ENCODE measurements at places on chromosomes 1 and 21.

DNA sequence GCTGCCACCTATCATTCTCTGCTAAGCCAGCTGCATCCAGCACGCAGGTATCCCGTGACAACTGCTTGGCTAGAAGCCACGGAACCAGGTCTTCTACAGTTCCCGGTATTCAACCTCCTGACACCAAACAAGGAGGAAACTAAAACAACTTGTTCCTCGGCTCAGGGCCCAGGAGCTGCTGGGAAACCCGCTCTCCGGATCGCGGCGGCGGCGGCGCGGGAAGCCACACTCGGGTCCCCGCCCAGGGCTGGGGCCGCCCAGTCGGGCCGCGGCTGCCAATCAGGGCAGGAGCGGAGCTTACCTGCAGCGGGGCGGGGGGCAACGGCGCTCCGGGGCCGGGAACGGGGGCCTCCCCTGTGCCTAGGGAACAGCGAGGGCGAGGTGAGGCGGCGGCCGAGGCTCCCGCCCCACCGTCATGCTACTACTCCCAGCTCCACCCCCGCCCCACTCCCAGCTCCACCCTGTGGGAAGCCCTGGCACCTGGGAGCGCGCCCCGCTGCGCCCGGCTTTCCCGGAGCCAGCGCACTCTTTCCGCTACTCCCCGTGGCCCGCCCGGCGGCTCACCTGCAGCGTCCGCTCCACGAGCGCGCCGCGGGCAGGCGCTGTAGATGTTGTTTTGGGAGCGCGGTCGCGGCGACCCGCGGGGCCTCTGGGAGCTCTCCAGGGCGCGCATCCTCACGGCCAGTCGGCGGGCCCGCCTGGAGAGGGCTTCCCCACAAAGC, 12.1 kb downstream of the IL24 start:
- no peak for DNase-seq

- DNase-seq, result no peak
Observed at GRCh38 chr1:220982686-220983085, 103.4 kb downstream of the HLX start.

DNA sequence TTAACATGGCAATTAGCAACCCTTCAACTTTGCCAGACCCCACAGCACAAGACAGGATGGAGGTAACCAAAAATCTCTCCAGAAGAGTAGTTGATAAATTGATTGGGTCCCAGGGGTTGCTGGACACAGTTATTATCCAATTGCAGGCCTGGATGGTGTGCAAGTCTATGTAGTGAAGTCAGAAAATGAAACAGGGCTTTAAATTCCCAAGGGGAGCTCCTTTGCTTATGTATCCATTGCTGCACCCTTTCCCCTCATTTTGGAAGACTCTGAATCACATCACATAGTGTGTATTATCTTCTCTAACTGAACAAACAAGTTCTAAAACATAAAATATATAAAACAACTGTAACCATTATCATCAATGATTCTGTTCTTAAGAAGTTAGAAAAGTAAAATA, 550.2 kb downstream of the LMO4 start:
- DNase-seq, result no peak

- DNase-seq, result no peak
Observed at GRCh38 chr21:29365661-29366265, 67.0 kb downstream of the BACH1 start.

GRCh38 chr1:207519505-207520399, 23.8 kb downstream of the CR1 start:
- no peak for DNase-seq

- peak; percentile 67 for DNase-seq
Observed at GRCh38 chr1:233326811-233327650, 493 bp upstream of the MAP3K21 start.

- DNase-seq, result no peak
Observed at GRCh38 chr1:228007801-228008341, 1.1 kb downstream of the WNT3A start.

DNA sequence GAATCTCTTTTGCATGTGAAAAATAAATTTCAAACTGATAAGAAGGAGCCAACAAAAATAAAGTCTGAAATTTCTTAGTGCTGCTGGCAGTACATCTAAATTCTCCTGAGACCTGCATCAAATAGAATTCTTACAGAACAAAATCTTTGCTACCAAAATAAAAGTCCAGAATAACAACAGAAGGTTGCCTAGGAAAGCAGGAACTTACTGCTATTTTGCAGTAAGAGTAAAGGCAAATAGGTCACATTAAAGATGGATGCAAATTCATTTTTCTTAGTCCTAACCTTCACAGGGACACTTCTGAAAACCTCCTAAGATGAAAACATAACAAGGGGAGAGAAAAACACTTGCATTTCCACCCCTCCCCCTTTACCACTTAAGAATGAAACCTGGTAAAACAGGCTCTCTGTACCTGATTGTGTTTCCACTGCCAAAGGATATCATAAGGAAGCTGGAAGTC, 59.0 kb downstream of the RUSC1 start:
- no peak for DNase-seq

DNA sequence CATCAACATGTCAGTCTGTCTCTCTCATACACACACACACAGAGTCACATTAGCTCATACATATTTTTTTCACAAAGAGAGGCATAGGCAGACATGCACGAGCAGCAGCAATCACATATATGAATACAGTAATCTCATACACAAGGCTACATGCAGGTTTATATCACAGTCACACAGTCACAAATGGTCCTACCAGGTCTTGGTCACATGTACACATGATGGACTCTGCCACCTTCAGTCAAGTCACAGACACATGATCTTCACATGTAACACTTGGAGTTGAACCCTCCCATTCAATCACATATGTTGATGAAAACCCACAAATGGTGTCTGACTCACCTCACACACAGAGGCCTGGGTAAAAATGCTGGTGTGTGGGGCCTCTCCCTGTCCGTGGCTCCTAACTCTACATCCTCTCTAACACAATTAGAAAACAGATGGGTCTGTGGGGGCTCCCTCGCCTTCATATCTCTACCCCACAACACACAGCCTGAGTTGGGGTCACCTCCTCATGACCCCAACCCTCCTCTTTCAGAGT, 27.9 kb downstream of the RIMS3 start:
- no peak for DNase-seq

- no peak for DNase-seq
Observed at GRCh38 chr1:160127381-160127780, 11.8 kb downstream of the ATP1A2 start.

DNA sequence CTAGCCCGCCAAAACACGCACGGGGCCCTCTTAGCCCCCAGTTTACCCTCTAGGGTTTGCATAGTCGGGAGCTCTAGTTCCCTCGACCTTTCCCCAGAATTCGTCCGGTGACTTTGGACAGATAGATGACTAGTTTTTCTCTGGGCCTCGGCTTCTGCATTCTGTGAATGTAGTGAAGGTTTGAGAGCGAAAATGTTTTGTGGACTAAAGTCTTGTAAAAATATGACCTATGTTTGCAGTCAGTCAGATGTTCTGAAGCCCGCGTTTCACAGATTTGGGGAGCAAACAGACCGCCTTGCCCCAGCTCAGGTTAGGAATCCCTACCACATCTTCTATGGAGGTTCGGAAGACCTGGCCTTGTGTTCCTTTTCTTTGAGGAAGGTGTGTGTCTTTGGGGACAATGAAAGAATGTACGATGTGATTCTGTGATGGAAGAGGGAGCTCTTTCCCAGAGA, 401 bp downstream of the UQCRH start:
- no peak for DNase-seq

- no peak for DNase-seq
Observed at GRCh38 chr1:68216089-68216772, 16.1 kb downstream of the WLS start.

- no peak for DNase-seq
Observed at GRCh38 chr1:153561466-153561985, 4.1 kb downstream of the S100A2 start.

- no peak for DNase-seq
Observed at GRCh38 chr1:240100371-240100934, 8.8 kb downstream of the FMN2 start.

GRCh38 chr1:237583756-237584155, 307.0 kb downstream of the ZP4 start:
- DNase-seq, result no peak

DNA sequence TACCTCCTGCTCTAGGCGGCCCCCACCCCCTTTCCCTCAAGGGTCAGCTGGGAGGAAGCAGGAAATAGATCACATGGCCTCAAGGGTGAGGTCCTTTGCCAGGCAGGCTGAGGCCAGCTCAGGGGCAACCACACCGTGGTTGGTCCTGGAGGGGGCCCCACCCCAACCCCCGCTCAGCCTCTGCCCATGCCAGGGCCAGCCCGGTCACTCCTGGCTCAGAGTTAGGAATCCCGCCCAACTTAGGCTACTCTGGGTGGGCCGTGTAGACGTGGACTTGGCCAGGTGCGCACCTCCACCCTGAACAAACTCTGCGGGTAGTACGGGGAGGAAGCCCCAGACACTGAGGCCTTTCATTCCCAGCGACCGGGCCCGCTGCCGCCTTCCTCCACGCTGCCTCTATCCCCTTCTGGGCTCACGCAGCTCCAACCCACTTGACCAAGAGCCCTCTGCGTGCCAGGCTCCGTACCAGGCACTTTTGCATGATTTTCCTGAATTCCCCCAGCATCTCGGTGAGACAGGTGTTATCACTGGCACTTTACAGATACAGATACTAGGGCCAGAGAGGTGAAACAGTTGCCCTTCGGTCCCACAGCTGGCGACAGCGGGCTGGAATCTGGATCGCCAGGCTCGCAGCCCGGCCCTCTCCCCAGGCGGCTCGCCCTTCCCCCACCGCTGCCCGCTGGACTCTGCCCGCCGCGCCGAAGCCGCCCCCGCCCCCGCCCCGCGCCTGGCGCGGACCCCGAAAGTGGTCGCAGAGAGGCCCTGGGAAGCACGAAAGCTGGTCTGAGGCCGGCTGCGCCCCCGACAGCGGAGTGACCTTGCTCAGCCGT, 769 bp downstream of the GALE start:
- no peak for DNase-seq

GRCh38 chr1:33617451-33617850, 145.0 kb downstream of the ZSCAN20 start:
- DNase-seq, result no peak

DNA sequence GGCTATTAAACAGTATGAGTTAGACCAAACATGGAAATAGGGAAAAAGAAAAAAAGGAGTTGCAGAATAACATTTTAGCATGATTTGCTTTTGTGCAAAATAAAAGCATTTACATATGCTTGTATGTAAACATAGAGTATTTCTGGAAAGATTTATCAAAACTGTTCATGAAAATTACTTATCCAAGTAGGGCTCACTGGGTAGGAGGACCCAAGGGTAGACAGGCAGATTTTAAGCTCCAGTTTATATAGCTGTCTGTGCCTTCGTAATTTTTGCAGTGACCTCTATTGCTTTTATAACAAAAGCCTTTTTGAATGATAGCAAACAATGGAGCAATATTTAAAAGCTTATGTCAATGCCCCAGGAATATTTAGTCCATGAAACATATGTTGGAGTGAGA, 228.8 kb upstream of the IRF2BP2 start:
- no peak for DNase-seq

DNA sequence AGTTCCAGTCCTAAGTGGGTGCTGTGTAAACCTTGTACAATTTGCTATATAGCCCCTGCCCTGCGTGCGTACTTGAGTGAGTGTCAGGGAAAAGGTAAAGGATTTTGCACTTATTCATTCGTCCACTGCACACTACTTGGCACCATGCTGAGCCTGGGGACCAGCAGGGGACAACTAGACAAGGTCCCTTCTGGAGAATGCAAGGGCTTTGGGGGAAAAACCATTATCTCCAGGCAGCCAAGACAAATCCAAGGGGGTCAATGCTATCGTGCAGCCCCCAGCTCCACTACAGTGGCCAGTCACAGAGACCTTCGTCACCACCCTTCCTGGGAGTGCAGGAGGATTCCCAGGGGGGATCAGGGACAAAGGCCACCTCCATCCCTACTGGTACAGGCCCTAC, 39.7 kb downstream of the MATN1 start:
- no peak for DNase-seq

- DNase-seq, result no peak
Observed at GRCh38 chr1:232166942-232167341, 463.0 kb downstream of the SIPA1L2 start.

- DNase-seq, result no peak
Observed at GRCh38 chr1:103387898-103388297, 137.6 kb upstream of the RNPC3 start.

DNA sequence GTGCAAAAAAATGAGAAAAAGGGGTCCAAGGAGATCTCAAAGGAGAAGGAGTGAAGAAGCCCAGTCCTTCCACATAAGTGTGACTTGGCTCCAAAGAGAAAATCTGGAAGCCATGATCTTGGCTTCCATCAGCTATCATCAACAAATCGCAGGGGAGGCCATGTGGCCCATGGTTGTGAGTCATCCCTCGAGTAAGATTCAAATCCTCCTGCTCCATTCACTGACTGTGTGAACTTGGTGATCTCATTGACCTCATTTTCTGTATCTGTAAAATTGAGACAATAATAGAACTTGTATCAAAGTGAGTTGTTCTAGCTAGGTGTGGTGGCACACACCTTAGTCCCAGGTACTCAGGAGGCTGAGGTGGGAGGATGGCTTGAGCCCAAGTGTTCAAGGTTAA, 79.1 kb upstream of the OLIG2 start:
- DNase-seq, result no peak

DNA sequence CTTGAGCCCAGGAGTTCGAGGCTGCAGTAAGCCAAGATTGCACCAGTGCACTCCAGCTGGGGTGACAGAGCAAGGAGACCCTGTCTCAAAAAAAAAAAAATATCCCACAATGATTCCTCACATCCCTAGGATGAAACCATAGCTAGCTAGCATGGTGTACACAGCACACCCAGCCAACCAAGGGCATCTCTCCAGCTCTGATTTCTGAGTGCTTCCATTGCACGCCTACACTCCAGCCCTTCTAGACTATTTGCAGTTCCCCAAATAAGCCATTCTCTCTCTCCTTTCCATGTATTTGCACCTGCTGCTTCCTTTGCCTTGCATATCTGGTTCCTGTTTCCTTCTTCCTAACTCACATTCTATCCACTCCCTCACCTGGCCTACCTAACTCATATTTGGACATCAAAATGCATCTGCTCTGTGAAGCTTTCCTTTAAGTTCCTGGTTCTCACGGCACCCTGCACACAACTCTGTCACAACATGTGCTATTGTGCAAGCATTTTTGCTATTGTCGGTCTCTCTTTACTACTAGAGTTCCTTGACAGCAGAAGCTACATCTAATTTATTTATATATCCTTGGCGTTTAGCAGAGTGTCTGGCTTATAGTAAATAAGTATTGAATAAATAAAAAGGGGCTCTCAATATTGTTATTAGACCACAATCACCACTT, 2.4 kb upstream of the ELAPOR1 start:
- DNase-seq, result peak; percentile 40

DNA sequence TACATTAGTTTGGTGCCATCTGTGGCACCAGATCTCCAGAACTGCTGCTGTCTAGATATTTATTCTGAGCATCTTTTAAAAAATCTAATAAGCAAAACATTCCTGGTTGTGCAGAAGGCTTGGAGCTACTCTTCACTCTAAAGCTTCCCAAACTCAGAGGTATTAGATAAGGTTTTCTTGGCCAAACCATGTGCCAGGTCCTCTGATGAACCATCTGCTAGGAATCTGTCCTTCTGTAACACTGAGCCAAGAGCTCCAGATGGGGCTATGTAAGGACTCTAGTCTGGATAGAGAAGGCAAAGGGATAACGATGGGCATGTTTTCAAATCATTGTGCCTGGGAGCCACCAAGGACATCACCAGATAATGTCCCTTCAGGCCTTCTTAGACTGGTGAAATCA, 410.6 kb downstream of the NTNG1 start:
- DNase-seq, result peak; percentile 76

GRCh38 chr1:114100148-114100547, 53.5 kb downstream of the SYT6 start:
- no peak for DNase-seq

GRCh38 chr1:4586611-4587160, 67.7 kb upstream of the AJAP1 start:
- DNase-seq, result no peak
